ENCODE measurements at places on chromosomes 7 and 10.

DNA sequence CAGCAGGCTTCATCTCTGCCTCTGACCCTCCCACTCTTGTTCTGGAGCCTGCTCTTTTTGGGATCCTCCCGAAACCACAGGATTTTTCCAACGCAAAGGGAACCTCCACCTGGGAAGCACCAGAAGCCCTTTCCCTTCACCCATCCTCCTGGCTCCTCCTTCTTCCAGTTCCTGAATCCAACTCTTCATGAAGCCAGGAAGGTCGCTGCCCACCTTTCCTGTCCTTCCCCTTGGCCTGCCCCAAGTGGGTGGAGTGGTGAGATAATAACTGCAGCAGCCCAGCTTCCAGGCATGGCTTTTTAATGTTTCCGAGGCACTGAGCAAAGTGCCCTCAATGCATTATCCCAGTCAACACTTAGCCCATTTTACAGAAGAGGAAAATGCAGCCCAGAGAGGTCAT, 70.8 kb upstream of the EEPD1 start:
- DNase-seq, result no peak

- peak; percentile 43 for DNase-seq
Observed at GRCh38 chr7:135274495-135275268, 41.0 kb downstream of the STRA8 start.

GRCh38 chr10:58543141-58543540, 30.5 kb downstream of the BICC1 start:
- no peak for DNase-seq

DNA sequence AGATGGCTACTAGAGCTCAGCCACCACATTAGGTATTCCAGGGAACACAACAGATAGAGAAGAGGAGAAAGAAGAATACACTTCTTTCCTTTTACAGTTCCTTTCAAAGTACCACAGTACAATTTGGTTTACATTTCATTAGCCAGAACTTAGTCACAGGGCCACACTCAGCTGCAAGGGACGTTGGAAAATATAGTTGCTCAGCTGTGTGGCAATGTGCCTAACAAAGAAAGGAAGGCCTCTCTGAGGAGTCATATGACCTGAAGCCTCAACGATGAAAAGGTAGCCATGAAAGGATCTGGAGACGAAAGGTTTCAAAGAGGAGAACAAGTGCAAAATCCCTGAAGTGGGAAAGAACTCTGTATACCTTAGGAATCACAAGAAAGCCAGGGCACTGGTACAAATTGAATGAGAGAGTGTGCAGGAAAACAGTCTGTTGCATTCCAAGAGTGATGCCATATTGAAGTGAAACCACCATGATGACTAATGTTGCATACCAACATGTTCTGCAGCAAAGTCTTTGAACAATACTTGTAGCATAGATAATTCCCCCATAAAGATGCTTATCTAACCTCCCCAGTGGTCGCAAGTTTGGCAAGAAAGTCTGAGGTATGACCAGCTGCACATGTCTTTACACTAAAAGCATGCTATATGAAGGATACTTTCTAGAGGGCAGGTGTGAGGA, 278.9 kb downstream of the HPSE2 start:
- DNase-seq, result no peak

GRCh38 chr7:4748231-4748681, 27.2 kb upstream of the AP5Z1 start:
- no peak for DNase-seq
